ENCODE measurements at places on chromosomes 12 and 14.

- no peaks in the 10 kb centered on the region for H3K27me3 ChIP-seq
- H3K27ac ChIP-seq, result no peak overlapping the region
- no peaks in the 10 kb centered on the region for H3K4me1 ChIP-seq
- DNase-seq, result no peak
- H3K4me3 ChIP-seq, result no peak overlapping the region
Observed at GRCh38 chr12:126601184-126602170, 1536.2 kb downstream of the AACS start.

- H3K27me3 ChIP-seq, result no peaks in the 10 kb centered on the region
- H3K36me3 ChIP-seq, result no peaks in the 10 kb centered on the region
- no peak overlapping the region for H3K4me3 ChIP-seq
- H3K4me1 ChIP-seq, result no peaks in the 10 kb centered on the region
- no peak overlapping the region for H3K27ac ChIP-seq
Observed at GRCh38 chr12:130973109-130973508, 19.4 kb downstream of the ADGRD1 start.

- H3K4me3 ChIP-seq, result no peak overlapping the region
- H3K4me1 ChIP-seq, result peaks cover 2% of the 10 kb centered on the region
- H3K36me3 ChIP-seq, result no peaks in the 10 kb centered on the region
- no peak overlapping the region for H3K27ac ChIP-seq
- H3K27me3 ChIP-seq, result no peaks in the 10 kb centered on the region
Observed at GRCh38 chr12:11630046-11630706, 19.3 kb upstream of the ETV6 start.

GRCh38 chr12:7219599-7220243 lies 30.2 kb downstream of the PEX5 start:
- H3K27me3 ChIP-seq, result no peaks in the 10 kb centered on the region
- no peaks in the 10 kb centered on the region for H3K36me3 ChIP-seq
- H3K4me1 ChIP-seq, result no peaks in the 10 kb centered on the region
- peak; percentile 72 for DNase-seq
- H3K27ac ChIP-seq, result no peak overlapping the region

DNA sequence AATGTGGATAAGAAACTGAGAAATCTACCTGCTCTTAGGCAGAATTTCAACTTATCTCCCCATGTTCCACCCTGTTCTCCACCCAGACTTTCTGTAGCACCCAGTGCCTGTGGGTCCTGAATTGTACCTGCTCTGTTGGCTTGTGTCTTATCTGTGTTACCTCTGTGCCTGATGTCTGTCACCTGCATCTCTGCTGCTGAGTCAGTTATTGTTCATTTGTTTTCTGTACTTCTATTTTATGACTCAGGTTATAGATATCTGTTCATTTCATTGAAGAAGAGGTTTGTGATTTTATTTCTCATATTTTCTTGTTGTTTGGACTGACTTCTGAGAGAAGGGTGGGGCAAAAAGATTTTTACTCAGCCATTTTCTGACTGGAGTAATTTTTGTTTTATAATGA lies 11.7 kb downstream of the SOCS4 start:
- H3K4me1 ChIP-seq, result no peaks in the 10 kb centered on the region
- no peaks in the 10 kb centered on the region for H3K27me3 ChIP-seq
- no peak overlapping the region for H3K27ac ChIP-seq
- no peak overlapping the region for H3K4me3 ChIP-seq
- H3K36me3 ChIP-seq, result peaks cover 15% of the 10 kb centered on the region

DNA sequence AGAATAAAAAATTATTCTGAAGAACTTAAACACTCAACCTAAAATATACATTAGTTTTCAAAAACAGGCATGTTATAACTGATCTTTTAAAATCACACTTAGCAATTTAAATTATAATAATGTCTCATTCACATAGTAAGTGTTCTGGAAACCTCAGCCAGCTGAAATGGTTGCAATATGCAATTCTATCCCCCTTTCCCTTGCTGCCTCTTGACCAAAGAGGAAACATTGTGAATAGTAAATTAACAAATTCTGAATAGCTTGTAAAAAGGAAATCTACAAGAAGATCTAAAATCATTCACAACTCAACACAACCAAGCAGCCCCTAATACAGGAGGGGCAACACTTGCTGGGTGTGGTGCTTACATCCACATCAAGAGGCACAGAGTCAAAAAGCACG lies 431.9 kb downstream of the BCAT1 start:
- H3K4me3 ChIP-seq, result no peak overlapping the region
- H3K36me3 ChIP-seq, result no peaks in the 10 kb centered on the region
- no peaks in the 10 kb centered on the region for H3K4me1 ChIP-seq
- no peaks in the 10 kb centered on the region for H3K27me3 ChIP-seq
- DNase-seq, result no peak

GRCh38 chr14:76259029-76259735 lies 107.5 kb downstream of the GPATCH2L start:
- H3K27ac ChIP-seq, result no peak overlapping the region
- H3K4me1 ChIP-seq, result no peaks in the 10 kb centered on the region

GRCh38 chr14:71933001-71933587 lies 865 bp downstream of the RGS6 start:
- no peaks in the 10 kb centered on the region for H3K36me3 ChIP-seq
- H3K27me3 ChIP-seq, result peaks cover 35% of the 10 kb centered on the region
- H3K4me1 ChIP-seq, result peaks cover 9% of the 10 kb centered on the region
- no peak for DNase-seq
- H3K4me3 ChIP-seq, result no peak overlapping the region

DNA sequence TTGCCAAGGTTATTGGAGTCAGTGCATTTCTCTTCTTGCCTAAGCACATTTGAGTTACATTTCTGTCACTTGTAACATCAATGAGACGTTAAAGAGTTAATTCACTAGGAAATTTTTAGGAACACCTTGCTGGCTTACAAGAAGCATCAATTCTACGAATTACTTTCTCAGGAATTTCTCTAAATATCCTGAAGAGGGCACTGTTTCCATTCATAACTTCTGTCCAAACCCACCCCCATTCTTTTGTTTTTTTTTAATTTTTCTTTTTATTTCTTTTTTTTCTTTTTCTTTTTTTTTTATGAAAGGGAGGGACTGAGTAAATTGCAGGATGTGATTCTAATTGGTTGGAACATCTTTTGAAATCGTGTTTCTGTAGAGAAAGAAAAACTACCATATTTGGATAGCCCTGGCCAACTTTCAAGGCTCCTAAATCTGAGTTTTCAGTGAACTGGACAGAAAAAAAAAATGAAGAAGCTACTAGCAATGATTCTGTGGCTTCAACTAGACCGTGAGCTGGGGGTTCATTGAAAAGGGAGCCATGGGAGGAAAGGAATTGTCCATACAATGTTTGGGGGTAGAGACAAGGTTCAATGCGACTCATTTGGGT lies 285.3 kb downstream of the DAD1 start:
- no peaks in the 10 kb centered on the region for H3K27me3 ChIP-seq
- H3K4me1 ChIP-seq, result peaks cover 2% of the 10 kb centered on the region
- H3K4me3 ChIP-seq, result no peak overlapping the region

DNA sequence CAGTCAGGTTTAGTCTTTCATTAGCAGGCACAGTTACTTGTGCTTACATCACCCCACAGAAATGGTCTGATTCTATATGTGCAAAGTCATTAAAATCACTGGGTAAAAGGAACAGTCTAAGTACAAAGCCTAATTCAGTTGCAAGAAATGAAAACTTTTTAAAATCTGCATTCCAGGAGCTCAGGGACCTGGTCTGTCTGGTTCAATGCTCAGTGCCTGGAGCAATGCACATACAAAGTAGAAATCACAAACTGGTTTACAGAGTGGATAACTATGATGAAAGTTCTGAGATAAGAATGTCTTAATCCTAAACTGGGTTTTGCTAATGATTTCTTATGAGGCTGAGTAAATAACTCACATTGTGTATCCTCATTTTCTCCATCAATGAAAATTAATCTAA lies 28.7 kb downstream of the LMNTD1 start:
- H3K4me1 ChIP-seq, result no peaks in the 10 kb centered on the region
- no peak overlapping the region for H3K27ac ChIP-seq
- DNase-seq, result no peak
- H3K36me3 ChIP-seq, result no peaks in the 10 kb centered on the region
- no peaks in the 10 kb centered on the region for H3K27me3 ChIP-seq

- no peak overlapping the region for H3K4me3 ChIP-seq
- peak overlapping the region; percentile 5 for H3K27ac ChIP-seq
Observed at GRCh38 chr12:101074940-101075680, 134.9 kb downstream of the SLC5A8 start.

- H3K36me3 ChIP-seq, result no peaks in the 10 kb centered on the region
- no peaks in the 10 kb centered on the region for H3K4me1 ChIP-seq
- DNase-seq, result no peak
- no peak overlapping the region for H3K4me3 ChIP-seq
Observed at GRCh38 chr14:89521988-89522387, 105.0 kb upstream of the FOXN3 start.

DNA sequence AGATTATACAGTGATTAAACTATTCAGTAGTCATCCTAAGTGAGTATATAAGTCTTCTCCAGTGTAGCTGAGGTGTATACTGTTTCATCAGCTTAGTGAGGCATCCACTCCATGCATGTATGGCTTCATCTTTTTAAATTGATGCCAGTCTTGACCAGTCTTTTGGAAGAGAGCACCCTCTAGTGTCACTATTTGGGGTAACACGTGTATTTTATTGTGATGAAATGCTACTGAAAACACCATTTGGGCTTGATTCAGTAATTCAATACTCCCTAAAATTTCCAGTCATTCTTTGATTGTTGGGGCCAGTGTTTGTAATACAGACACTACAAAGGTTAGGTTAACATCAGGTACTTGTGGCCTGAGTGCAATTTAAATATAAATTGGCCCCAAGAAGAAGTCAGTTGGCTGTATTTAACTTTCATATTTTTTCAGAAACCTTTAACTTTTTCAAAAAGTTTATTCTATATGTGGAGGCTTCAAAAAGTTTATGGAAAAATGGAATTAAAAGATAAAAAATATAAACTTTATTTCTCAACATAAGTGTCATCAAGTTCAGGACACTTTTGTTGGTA lies 35.3 kb downstream of the MIPOL1 start:
- no peaks in the 10 kb centered on the region for H3K4me1 ChIP-seq
- H3K4me3 ChIP-seq, result no peak overlapping the region

GRCh38 chr12:101415228-101415627 lies 7.7 kb upstream of the ARL1 start:
- H3K36me3 ChIP-seq, result no peaks in the 10 kb centered on the region
- no peak for DNase-seq
- H3K4me1 ChIP-seq, result no peaks in the 10 kb centered on the region
- no peaks in the 10 kb centered on the region for H3K27me3 ChIP-seq
- no peak overlapping the region for H3K27ac ChIP-seq

- peak within 1 kb of the TSS; percentile 67 for H3K4me3 ChIP-seq
- no peaks in the 10 kb centered on the region for H3K27me3 ChIP-seq
- H3K27ac ChIP-seq, result no peak within 1 kb of the TSS
- peaks cover 38% of the 10 kb centered on the region for H3K4me1 ChIP-seq
Observed at GRCh38 chr12:121580959-121581685, at the start of gene KDM2B. KDM2B (minus strand) TSS chr12:121581023; CDS start chr12:121580911, 112 bp downstream.

DNA sequence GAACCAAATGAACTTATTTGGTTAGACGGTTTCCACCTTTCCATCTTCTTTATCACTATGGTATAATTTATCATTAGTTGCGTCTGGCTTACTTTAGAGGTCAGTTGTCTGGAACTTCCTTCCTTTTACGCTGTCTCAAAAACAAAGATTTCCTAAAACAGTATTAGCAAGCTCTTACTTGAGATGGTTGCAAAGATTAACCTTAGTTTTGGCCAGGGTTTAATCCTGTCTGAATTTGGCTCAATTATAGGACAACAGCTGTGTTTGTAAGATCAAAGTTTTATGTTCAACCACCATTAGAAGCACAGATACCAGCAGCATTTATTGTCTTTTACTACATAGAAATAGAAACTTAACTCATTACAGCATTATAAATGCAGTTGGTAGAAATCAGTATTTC lies 7.9 kb upstream of the WASHC3 start:
- H3K27ac ChIP-seq, result no peak overlapping the region
- no peaks in the 10 kb centered on the region for H3K27me3 ChIP-seq
- H3K36me3 ChIP-seq, result no peaks in the 10 kb centered on the region
- no peak overlapping the region for H3K4me3 ChIP-seq
- DNase-seq, result no peak

GRCh38 chr12:49187184-49187583 lies 1.7 kb downstream of the TUBA1A start:
- H3K27ac ChIP-seq, result peak overlapping the region; percentile 42
- H3K4me3 ChIP-seq, result peak overlapping the region; percentile 90
- H3K27me3 ChIP-seq, result no peaks in the 10 kb centered on the region
- peaks cover 8% of the 10 kb centered on the region for H3K4me1 ChIP-seq

DNA sequence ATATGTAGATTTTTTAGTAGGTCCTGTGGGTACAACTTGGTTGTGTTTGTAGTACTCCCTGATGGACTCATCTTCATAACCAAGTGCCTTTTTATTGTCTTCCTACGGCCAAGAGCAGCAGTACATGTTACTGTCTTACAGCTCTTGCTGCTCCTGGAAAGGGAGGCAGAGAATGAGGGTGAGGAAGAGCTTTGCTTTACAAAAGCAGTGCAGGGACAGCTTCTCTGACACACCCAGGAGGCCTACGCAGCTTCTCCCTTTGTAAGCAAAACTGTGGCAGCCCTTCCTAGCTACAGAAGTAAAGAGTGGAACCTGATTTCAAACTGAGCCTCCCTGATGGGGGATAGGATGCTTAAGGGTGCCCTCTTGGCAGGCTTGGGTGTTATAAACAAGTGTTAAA lies 18.6 kb downstream of the MYRFL start:
- no peak for DNase-seq
- no peaks in the 10 kb centered on the region for H3K36me3 ChIP-seq
- no peak overlapping the region for H3K4me3 ChIP-seq
- no peak overlapping the region for H3K27ac ChIP-seq
- H3K27me3 ChIP-seq, result no peaks in the 10 kb centered on the region

GRCh38 chr14:87131879-87132278 lies 861.1 kb downstream of the GALC start:
- no peaks in the 10 kb centered on the region for H3K27me3 ChIP-seq
- peaks cover 4% of the 10 kb centered on the region for H3K4me1 ChIP-seq
- no peak overlapping the region for H3K4me3 ChIP-seq
- peak overlapping the region; percentile 69 for H3K27ac ChIP-seq
- no peaks in the 10 kb centered on the region for H3K36me3 ChIP-seq

DNA sequence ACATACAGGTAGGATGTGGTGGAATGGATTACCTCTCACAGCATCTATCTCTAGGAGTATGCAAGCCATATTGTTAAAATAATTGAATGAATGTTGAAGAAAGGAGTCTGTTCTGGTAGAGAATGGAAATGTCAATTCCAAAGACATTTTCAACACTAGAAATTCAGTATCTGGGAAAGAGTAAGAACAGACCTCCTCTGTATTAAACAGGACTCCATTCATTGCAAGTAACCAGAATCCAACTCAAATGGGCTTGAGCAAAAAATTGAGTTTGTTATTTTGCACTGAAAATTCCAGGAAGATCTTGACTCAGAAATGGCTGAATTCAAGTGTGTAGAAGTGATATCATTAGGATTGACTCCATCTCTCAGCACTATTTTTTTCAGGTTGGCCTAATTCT lies 168.1 kb downstream of the C12orf42 start:
- no peaks in the 10 kb centered on the region for H3K4me1 ChIP-seq
- no peaks in the 10 kb centered on the region for H3K27me3 ChIP-seq
- H3K36me3 ChIP-seq, result no peaks in the 10 kb centered on the region
- no peak overlapping the region for H3K27ac ChIP-seq
- H3K4me3 ChIP-seq, result no peak overlapping the region

GRCh38 chr12:121352682-121353018 lies 439 bp upstream of the ANAPC5 start:
- peak overlapping the region; percentile 36 for H3K27ac ChIP-seq
- DNase-seq, result no peak
- peak overlapping the region; percentile 96 for H3K4me3 ChIP-seq

GRCh38 chr12:106358396-106359241 lies 1.1 kb downstream of the POLR3B start:
- no peaks in the 10 kb centered on the region for H3K27me3 ChIP-seq
- DNase-seq, result peak; percentile 90
- H3K4me1 ChIP-seq, result peaks cover 3% of the 10 kb centered on the region
- H3K4me3 ChIP-seq, result peak overlapping the region; percentile 68
- no peaks in the 10 kb centered on the region for H3K36me3 ChIP-seq

- no peak overlapping the region for H3K4me3 ChIP-seq
- DNase-seq, result peak; percentile 41
- no peaks in the 10 kb centered on the region for H3K27me3 ChIP-seq
Observed at GRCh38 chr14:75306927-75307699, 28.5 kb downstream of the FOS start.

Measured in mesenchymal stem cell (in vitro differentiated cells and primary cell).